ENCODE measurements at places on chromosomes 5 and 9. TPM values are rescaled to one million over a fixed set of nuclear protein-coding genes. Genes with fewer than 3 reads are reported as not detected.

Gene FCN2
- 0.75 TPM for polyA plus RNA-seq

Gene SLC36A2
- 0.02 TPM for polyA plus RNA-seq

Gene ROPN1L
- 0.68 TPM for polyA plus RNA-seq

Gene FOXD4L4
- polyA plus RNA-seq, result 0.09 TPM

Gene MARCOL
- polyA plus RNA-seq, result not detected

Gene GSN
- 248 TPM for polyA plus RNA-seq

Gene DRD1
- polyA plus RNA-seq, result 0.41 TPM

Gene LRRC19
- polyA plus RNA-seq, result under 0.01 TPM

Gene ANGPTL2
- polyA plus RNA-seq, result 3.1 TPM

Gene ARL14EPL
- polyA plus RNA-seq, result 0.18 TPM

Gene AK8
- 2.3 TPM for polyA plus RNA-seq

Gene SHISAL2B
- polyA plus RNA-seq, result 0.32 TPM

Gene XPA
- polyA plus RNA-seq, result 27.3 TPM

Gene FBLL1
- polyA plus RNA-seq, result 0.87 TPM

DNA sequence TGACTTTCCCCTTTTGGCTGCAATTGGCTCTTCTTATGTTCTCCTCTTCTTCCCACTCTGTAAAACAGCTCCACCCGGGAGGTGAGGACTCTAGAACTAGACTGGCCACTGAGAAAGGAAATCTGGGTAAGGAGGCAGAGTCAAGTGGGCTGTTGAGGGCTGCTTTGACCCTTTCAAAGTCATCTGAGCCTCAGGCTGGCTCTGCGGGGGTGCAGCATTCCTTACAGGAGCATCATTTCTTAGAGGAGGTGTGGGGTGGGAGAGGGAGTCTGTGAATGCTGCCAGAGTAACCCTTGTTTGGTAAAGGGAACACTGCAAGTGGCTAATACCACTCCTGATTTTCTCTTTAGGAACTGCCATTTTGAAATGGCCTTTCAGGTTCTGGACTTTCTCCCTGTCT is 377.7 kb upstream of the SMARCA2 start:
- no peak for DNase-seq

DNA sequence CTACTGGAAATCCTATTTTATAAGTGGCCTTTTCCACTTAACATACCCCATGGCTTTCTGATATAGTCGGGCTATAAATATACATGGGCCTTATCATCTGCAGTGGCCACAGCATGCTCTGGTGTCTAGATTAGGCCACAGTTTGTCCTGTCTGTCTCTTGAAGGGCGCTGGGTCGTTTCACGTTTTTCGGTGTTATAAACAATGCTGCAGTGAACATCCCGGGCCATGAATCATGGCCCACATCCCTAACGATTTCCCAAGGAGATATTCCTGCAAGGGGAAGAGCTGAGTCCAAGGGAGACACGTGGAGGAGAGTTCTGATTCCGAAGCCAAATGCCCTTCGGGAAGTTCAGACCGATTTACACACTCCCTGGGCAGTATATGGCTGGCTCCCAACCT is 8.4 kb downstream of the PLPP7 start:
- no peak for DNase-seq

GRCh38 chr9:86062845-86063693 is 36.3 kb downstream of the GOLM1 start:
- no peak for DNase-seq

- no peak for DNase-seq
Observed at GRCh38 chr9:107488375-107489143, 1.0 kb downstream of the KLF4 start.

GRCh38 chr9:84261070-84261746 is 79.3 kb downstream of the SLC28A3 start:
- DNase-seq, result peak; percentile 26

- no peak for DNase-seq
Observed at GRCh38 chr9:5851445-5851844, 18.5 kb upstream of the ERMP1 start.

DNA sequence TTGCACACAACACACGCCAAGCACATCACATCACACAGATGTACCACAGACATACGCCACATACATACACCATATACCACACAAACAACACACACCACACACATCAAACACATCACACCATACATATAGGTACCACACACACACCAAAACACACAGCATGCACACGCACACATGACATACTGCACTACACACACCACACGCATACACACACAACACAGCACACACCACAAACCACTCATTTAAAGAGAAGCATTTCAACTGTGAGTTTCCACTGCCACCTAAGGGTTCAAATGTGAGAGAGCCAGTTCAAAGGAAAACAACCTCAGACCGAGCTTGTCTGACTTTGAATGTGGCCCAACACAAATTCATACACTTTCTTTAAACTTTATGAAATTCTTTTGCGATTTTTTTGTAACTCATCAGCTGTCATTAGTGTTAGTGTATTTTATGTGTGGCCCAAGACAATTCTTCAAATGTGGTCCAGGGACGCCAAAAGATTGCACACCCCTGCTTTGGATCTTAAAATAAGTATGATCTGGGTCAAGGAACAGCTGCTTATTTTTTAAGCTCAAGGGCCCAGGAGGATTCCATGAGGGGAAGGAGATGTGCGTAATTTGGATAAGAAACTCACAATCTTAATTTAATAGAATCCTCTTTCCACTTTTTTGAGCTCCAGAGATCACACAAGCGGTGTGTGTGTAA is 494.6 kb downstream of the GADD45G start:
- no peak for DNase-seq

- DNase-seq, result no peak
Observed at GRCh38 chr5:16976625-16977008, 40.5 kb upstream of the MYO10 start.

DNA sequence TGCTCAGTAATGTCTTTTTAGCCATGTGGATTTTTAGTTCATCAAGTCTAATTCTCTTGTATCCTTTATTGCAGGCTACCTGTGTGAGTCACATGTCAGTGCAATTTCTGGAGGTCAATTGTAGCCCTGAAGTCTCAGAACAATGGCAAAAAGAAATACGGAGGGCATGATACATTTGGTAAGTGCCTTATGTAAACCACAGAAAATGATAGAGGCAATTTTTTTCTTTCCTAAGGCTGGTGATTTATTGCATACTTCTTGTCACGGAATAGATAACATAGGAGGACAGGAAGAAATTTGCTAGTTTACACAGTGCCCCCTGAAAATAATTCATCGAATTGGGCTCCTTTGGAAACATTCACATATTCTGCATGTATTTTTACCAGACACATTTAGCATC is 235.9 kb downstream of the DMRTA1 start:
- no peak for DNase-seq

- DNase-seq, result no peak
Observed at GRCh38 chr9:137388589-137389427, 34.2 kb downstream of the EXD3 start.

GRCh38 chr5:51033215-51033614 is 350.0 kb upstream of the ISL1 start:
- DNase-seq, result no peak

- DNase-seq, result no peak
Observed at GRCh38 chr5:135615581-135616260, 36.9 kb upstream of the CXCL14 start.

GRCh38 chr9:107577140-107577776 is 87.7 kb upstream of the KLF4 start:
- DNase-seq, result no peak

GRCh38 chr9:89649039-89649691 is 44.4 kb downstream of the GADD45G start:
- DNase-seq, result no peak

DNA sequence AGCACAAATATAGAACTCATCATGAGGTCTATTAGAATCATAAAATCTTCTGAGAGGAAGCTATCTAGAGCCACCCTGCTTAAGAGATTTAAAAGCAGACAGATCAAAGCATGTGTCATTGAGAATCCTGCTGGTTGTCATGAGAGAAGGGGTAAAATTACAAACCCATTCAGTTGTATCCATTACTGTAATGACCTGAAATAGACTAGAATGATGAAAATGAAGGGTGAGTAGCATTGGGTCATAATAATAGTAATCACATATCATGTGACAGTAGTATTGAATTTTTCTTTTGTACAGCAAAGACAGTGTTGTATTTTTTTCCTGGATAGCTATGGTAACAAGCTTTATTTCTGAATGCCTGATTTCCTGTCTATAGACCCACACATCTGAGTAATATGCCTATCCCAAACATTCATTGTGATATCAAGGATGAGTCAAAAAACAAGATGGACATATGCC is 149.0 kb downstream of the PDE4D start:
- no peak for DNase-seq

DNA sequence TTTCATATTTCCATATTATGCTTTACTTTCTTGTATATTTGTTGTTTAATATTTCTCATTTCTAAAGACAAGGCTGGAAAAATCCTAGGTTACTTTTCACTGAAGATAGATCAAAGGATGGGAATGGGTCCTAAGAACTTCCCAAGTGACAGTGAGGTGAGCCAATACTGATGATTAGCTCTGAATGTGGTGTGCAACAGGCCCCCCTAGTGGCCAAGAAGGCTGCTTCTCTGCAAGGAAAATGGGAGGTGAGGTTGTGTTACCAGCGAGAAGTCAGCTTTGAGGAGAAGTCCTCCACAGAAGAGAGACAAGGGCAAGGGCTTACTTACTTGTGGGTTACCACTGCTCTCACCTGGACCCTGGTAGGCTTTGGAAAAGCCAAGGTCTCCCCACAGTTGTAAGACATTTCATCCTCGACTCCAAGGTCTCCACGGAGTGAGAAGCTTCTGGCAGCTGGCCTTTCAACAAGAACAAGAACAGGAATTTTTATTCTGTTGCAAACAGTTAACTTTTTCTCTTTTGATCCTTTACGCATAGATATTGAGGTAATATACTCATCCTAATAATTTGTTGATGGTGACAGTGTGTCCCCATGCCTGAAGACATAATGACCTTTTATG is 69.9 kb downstream of the MAMDC2 start:
- DNase-seq, result no peak

GRCh38 chr9:134318941-134319305 is 7.3 kb upstream of the RXRA start:
- no peak for DNase-seq

DNA sequence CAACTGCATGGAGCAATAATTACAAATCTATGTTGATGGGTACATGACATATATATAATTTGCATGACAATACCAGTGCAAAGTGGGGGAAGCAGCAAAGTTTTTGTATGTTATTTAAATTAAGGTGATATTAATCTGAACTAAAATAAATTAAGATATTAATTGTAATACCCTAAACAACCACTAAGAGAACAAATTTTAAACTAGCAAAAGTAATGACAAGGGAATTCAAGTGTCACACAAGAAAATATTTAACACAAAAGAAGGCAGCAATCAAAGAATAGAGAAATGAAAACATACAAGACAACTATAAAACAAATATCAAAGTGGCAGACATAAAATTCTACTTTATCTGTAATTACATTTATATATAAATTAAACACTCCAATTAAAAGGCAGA is 2003.4 kb downstream of the MAT2B start:
- DNase-seq, result no peak

Data from thymus (tissue), 14 donors.